ENCODE measurements at places on chromosomes 3 and 15.

DNA sequence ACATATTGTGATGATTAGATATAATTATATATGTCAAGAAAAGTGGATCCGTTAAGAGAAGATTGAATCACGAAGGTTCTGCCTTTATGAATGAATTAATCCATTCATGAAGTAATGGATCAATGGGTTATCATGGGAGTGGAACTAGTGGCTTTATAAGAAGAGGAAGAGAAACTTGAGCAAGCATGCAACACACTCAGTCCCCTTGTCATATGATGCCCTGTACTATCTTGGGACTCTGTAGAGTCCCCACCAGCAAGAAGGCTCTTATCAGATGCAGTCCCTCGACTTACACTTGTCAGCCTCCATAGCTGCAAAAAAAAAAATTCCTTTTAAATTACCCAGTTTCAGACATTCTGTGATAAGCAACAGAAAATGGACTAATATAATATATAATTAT lies 301.9 kb downstream of the RAP2B start:
- no peak for DNase-seq

GRCh38 chr15:71515375-71516186 lies 294.8 kb upstream of the NR2E3 start:
- no peak for DNase-seq

- DNase-seq, result no peak
Observed at GRCh38 chr3:15942462-15942861, 144.7 kb upstream of the ANKRD28 start.

DNA sequence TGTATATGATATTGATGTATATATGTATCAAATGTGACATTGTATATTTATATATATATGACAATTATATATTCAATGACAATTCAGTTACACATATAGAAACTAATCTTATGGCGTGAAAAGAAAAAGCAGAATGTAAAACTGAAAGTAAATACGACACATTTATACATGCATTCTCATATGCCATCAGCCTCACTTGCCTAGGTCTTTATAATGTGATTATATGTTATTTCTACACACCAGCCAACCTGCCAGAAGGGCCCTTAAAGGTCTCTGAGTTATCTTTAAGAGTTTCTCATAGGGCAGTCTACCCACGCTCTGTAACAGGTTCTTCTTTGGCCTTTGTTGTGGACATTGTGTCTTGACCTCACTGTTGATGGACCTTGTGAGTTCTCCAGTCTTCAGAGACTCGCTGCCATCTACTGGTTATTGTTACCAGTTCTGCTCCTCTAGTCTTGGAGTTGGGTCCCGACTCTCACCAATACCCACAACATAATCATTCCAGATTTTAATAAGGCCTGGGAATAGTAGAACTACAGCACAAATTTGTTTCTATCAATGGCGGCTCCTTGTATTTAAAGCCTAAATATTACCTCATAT lies 371.5 kb upstream of the GOLIM4 start:
- no peak for DNase-seq

GRCh38 chr15:91973481-91973880 lies 120.0 kb downstream of the SLCO3A1 start:
- DNase-seq, result no peak

GRCh38 chr3:56257826-56258225 lies 210.4 kb downstream of the ERC2 start:
- no peak for DNase-seq

GRCh38 chr15:72770673-72771328 lies 12.8 kb downstream of the ADPGK start:
- DNase-seq, result no peak

GRCh38 chr3:58013973-58014649 lies 5.9 kb downstream of the FLNB start:
- no peak for DNase-seq

GRCh38 chr15:41883484-41883825 lies 10.4 kb downstream of the SPTBN5 start:
- DNase-seq, result no peak

GRCh38 chr15:50098545-50098944 lies 20.5 kb downstream of the ATP8B4 start:
- DNase-seq, result no peak

DNA sequence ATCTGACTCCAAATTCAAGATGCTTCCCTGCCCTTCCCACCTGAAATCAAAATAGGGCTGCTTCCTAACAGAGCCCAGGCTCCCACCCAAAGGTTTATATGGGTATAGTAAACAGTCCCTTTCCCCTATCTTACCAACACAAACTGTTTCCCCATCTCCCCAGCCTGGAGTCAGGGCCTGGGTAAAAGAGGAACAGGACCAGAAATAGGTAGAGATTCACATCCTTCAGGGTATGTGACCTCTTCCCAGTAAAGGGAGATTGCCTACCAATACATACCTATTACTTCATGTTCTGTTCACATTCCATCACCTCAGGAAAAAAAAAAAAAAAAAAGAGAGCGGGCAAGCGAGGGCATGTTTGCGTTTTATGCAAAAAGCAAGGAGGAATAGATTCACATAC lies 9.7 kb upstream of the SHF start:
- no peak for DNase-seq

DNA sequence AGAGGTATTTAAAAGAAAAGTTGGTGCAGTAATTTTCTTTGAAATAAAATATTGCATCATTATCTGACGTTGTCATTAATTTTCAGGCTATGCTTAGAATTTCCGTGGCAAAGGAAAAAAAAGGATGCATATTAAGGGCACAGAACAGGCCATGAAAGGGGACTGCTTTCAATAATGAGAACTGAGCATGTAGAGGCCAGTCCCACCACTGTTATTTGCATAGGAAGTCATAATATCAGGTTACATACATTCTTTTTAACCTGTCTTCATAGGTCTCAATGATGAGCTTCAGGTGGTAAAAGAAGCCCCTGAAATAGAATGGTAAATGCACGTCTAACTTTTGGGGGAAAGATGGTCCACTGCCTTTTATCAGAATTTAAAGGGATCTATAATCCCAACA lies 272.1 kb upstream of the ALCAM start:
- DNase-seq, result no peak

DNA sequence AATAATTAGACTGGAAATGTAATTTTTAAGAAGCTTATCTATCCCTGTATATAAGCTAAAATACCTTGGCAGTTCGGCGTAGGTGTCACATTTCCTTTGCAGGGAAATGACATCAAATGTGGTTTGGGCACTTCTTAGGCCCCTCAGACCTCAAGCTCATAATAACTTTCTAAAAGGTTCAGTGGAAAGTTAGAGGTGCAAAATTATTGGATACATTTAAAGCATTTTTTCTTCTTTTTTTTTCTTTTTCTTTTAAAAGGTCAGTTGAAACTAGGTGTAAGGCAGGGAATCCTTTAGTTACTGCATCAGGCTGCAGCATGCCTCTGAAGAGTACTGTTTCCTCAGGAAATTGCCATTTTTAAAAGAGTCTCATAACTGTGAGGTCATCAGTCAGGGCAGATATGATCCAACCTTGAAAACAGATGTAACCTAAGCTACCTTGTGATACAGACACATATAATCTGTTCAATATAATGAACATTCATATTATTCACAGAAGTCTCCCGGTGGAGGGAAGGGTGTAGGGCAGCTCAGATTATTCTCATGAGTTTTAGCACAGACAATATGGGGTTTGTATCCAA lies 4.8 kb downstream of the SACM1L start:
- DNase-seq, result peak; percentile 62

GRCh38 chr3:133944181-133944580 lies 48.5 kb upstream of the RAB6B start:
- no peak for DNase-seq

GRCh38 chr15:66126456-66126855 lies 127.1 kb downstream of the MEGF11 start:
- DNase-seq, result no peak

GRCh38 chr15:24269166-24269571 lies 406.4 kb upstream of the NPAP1 start:
- DNase-seq, result no peak

- DNase-seq, result no peak
Observed at GRCh38 chr3:55017876-55018275, 90.0 kb upstream of the LRTM1 start.

DNA sequence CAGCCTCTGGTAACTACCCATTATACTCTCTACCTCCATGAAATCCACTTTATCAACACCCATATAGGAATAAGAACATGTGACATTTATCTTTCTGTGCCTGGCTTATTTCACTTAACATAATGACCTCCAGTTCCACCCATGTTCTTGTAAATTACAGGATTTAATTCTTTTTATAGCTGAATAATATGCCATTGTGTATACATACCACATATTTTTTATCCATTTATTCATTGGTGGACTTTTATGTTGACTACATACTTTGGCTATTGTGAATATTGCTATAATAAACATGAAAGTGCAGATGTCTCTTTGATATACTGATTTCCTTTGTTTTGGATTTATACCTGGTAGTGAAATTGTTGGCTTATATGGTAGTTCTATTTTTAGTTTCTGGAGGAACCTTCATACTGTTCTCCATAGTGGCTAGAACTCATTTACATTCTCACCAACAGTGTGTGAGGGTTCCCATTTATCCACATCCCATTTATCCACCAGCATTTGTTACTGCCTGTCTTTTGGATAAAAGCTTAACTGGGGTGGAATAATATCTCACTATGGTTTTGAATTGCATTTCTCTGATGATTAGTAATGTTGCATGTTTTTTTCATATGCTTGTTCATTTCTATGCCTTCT lies 473.4 kb downstream of the TBL1XR1 start:
- DNase-seq, result no peak

DNA sequence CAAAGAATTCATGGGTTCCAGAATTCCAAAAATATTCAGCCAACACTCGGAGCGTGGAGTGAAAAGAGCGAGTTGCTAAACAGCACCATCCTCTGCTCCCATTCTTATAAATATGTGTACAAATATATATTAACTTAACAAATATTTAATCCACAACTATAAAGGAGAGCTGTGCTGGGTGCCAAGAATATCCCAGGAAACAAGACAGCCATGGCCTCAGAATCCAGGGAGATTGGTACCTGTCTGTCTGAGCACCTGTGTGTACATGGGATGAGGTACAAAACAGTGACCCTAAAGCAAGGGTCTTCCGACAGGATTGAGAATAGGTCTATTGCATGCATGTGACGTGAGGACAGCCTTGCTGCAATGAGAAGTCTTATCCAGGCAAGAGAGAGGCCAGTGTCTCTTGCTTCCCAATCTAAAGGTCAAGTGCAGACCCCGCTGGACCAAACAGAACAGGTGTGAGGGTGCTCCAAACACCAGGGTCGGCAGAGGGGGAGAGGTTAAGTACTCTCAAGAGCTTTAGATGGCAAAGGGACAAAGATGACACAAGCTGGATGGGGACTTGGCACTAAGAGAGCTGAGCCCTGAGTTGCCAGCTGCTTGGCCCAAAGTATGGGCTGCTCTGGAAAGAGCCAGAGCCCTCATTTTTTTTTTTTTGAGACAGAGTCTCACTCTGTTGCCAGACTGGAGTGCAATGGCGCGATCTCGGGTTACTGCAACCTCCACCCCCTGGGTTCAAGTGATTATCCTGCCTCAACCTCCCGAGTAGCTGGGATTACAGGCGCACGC lies 36.2 kb downstream of the HOMER2 start:
- DNase-seq, result no peak

GRCh38 chr3:123279121-123279520 lies 77.4 kb downstream of the SEC22A start:
- no peak for DNase-seq

- no peak for DNase-seq
Observed at GRCh38 chr3:150314248-150315004, 93.7 kb upstream of the TSC22D2 start.
